ENCODE measurements at places on chromosomes 3 and 15.

DNA sequence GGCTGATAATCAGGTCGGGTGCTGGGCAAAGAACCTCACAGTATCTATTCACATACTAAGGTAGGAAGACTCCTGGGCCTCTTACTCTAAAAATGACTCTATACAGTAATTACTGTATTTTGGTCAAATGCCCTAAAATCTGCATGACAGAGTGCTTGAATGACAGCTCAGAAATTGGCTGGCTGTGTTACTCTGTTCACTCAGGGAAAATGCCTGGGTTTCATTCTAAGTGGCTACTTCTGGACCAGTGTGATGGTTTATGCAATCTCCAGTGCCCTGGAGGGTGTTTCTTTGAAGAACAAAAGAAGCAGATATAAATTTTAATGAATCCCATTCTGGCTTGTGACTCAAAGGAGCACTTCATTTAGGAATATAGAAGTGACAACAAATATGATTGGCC is 2.2 kb downstream of the GABRR3 start:
- DNase-seq: no peak

DNA sequence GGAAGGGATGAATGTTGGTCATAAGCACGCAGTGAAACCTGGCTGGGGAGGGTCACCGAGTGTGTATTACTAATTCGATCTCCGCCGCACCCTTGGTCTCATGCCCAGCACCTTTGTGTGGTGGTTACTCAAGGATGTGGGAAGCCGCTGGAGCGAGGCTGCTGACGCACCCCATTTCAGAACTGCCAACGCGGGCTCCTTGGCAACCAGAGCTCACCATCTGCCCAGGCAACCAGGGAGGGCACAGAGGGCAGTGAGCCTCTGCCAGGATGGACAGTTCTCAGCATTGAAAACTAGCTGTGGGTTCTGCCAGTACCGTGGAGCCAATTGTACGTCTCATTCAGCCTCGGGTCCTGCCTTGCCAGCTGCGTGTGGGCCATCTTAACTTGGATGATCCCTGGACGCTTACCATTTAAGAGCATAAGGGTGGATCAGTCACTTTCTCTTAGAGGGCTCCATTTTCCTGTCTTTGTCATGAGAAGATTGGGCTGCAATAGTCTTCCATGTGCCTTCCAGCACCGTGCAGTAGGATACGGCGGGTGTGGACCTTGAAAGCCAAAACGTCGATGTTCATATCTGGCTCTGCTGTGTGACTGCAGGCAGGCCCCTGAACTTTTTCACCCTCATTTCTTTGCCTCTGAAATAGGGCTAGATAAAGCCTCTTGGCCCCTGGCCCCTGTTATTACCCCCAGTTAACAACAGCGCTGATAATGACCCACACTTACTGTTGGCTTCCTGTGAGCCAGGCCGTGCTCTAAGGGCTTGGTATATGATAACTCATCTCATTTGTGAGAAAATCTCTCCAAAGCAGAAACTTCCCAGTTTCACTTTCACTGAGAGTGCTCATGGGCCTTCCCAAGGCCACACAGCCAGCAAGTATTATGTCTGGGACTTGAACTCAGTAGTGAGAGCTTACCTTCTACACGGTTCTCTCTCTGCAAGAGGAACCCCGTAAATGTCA is 238.8 kb downstream of the OPA1 start:
- DNase-seq: no peak

DNA sequence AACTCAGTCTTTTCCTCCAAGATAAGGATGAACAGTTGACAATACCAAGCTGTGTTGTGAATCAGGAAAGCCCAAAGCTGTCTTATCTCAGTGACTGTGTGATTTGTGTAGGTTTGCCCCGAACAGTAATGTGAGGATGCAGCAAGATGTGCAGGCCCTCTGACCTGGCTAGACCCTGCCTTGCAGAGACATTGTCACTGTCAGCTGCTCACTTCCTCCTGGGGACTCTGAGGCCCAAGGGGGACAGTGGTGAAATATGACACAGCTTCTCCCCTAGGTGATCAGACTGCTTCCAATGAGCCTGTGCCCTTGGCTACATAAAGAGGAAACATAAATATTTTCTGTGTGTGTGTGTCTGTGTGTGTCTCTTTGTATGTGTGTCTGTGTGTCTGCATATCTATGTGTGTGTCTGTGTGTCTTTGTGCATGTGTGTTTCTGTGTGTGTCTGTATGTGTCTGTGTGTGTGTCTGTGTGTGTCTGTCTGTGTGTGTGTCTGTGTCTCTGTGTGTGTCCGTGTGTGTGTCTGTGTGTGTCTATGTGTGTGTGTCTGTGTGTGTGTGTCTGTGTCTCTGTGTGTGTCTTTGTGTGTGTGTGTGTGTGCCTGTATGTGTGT is 21.7 kb downstream of the LRRK1 start:
- no peak for DNase-seq

GRCh38 chr15:38351466-38351865 is 98.8 kb downstream of the SPRED1 start:
- no peak for DNase-seq

GRCh38 chr3:94928921-94929320 is 866.1 kb downstream of the NSUN3 start:
- no peak for DNase-seq

- DNase-seq: no peak
Observed at GRCh38 chr15:47720555-47720954, 3.2 kb downstream of the SEMA6D start.

GRCh38 chr15:53618461-53618860 is 141.0 kb downstream of the WDR72 start:
- no peak for DNase-seq

DNA sequence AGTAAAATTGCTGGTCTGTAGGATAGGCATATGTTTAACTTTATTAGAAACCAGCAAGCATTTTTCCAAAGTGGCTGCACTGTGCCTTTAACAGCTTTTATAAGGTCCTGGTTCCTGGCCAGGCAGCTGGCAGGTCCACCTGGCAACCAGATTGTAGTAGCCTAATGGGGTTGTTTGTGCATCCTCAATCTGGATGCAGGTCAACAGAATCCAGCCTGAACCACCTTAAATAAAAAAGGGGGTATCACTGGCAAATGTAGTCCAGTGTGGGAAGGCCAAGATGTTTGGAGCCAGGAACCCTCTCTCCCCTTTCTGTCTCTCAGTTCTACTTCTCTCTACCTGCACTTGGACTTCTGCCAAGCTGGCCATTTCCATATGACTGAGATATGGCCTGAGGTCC is 200.3 kb downstream of the ZNF621 start:
- no peak for DNase-seq

- no peak for DNase-seq
Observed at GRCh38 chr15:69225355-69226022, 65.1 kb downstream of the GLCE start.

DNA sequence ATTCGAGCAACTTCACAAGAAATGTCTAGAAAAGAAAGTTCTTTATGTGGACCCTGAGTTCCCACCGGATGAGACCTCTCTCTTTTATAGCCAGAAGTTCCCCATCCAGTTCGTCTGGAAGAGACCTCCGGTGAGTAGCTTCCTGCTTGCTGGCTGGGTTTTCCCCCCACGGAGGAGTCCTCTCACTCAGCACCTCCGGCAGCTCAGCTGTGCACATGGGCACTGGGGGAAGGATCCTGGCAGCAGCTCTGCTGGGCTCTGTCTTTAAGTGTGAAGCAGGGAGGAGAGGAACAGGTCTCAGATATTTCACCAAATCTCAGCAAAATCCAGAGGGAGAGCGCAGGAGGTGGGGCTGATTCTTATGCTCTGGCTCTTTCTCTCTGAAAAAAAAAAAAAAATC is 684 bp downstream of the CAPN3 start:
- no peak for DNase-seq

- no peak for DNase-seq
Observed at GRCh38 chr3:161426758-161427157, 55.4 kb upstream of the SPTSSB start.

DNA sequence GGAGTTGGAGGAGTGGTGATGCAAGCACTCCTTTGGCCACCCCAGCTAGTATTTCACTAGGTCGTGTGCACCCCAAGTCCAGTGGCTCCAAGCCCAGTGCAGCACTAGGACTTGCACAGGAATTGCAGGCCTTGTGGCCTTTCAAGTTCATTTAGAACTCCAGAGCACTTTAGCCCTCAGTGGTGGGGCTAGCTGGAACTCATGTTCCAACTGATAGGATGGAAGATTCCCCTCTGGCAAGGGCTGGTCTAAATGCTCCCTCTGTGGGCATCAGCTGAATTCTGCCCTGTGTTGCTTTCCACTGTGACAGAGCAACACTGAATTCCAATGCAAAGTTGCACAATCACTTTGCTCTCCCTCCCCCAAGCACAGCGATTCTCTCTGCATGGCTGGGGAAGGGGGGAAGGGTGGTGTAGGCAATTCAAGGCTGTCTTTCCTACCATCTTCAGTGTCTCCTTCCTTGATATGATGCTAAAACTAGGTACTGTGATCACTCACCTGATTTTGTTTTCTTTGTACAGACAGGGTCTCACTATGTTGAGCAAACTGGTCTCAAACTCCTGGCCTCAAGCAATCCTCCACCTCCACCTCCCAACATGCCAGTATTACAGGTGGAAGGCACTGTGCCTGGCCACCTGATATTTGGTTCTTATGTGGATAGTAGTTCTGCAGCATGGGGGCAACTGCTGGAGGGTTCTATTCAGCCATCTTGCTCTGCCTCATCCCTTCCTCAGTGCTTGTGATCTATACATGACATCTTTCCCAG is 10.3 kb downstream of the USF3 start:
- DNase-seq: no peak

- no peak for DNase-seq
Observed at GRCh38 chr3:45881078-45882022, 5.0 kb upstream of the CCR9 start.

DNA sequence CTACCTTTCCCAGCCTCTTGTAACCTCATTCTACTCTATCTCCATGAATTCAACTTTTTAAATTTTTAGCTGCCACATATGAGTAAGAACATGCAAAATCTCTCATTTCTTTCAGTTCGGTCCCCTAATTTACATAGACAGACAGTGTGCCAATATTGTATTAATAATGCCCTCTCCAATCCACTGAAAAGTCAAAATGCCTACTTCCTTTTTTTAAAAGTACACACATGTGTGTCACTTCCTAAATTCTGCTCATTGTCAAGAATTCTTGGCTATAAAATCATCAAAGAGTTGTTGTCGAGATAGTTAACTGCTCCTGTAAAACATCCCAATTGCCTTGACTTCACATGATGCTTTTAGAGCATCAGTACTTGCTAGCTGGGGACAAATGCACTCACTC is 84.2 kb upstream of the IL12A start:
- DNase-seq: no peak
